ENCODE measurements at places on chromosomes 7 and 10.
A peak's percentile ranks its signal among the peaks of the same experiment; 100 is the strongest.

DNA sequence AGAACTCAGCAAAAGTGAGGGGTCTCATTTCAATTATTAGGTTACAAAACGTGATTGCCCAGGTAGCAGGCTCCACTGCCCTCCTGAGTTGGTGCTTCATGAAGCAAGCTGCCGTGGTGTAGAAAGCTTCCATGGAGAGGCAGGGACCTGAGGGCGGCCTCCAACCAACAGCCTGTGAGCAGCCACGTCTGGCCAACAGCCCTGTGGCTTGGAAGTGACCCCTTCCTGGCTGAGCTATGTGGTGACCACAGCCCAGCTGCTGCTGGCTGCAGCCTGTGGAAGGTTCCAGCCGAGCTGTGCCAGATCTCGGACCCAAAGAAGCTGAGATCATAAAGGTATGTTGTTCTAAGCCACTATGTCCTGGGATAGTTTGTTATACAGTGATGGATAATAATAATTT, 122.5 kb upstream of the KLF6 start:
- DNase-seq = no peak

- DNase-seq = no peak
These were observed 40.5 kb upstream of the SAMD8 start for GRCh38 chr10:75070961-75071428.

- no peak for DNase-seq
These were observed 137.9 kb downstream of the DIP2C start for GRCh38 chr10:551373-552252.

DNA sequence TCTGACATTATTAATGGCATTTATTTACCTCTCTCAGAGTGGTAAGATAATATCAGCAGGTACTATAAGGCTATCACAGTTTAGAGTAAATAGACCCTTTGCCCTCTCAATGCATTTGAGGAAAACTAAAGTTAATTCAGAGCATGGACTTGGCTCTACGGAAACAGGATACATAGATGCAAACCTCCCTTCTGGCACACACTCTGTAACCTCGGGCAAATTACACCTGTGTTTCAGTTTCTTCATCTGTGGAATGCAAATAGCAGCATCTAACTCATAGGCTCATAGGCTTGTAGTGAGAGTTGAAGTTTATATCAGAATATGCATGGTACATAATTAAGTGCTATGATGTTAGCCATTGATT, 5.6 kb downstream of the RAPGEF5 start:
- no peak for DNase-seq

DNA sequence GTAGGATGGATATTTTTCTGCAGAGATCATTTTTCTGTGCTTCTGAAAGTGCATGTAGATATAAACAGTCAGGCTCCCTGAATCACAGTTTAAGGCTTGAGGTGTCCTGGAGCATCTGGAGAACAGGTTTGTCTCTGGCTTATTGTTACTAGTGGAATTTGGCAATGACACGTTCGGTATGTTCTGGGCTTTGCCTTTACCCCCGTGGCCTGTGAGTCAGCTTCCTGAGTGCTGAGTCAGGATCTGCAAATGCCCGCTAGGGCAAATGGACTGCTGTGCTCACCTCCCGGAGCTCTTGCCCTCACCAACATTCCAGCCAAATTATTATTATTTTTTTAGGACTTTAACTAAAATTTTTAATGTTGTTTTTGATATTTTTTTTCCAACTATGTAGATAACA, 192.5 kb upstream of the PRSS1 start:
- DNase-seq = peak; percentile 87

- DNase-seq = no peak
These were observed 345.9 kb upstream of the SHH start for GRCh38 chr7:156158213-156158612.

- DNase-seq = no peak
These were observed 53.1 kb downstream of the INPP5A start for GRCh38 chr10:132590752-132591121.

GRCh38 chr10:131579251-131580071, 267.9 kb upstream of the TCERG1L start:
- no peak for DNase-seq

- no peak for DNase-seq
These were observed 139.4 kb upstream of the PHYHIPL start for GRCh38 chr10:59037018-59037389.

Measured in A549 (cell line).